ENCODE measurements at places on chromosomes 16 and 17. TPM values are rescaled to one million over a fixed set of nuclear protein-coding genes. Genes with fewer than 3 reads are reported as not detected.

DNA sequence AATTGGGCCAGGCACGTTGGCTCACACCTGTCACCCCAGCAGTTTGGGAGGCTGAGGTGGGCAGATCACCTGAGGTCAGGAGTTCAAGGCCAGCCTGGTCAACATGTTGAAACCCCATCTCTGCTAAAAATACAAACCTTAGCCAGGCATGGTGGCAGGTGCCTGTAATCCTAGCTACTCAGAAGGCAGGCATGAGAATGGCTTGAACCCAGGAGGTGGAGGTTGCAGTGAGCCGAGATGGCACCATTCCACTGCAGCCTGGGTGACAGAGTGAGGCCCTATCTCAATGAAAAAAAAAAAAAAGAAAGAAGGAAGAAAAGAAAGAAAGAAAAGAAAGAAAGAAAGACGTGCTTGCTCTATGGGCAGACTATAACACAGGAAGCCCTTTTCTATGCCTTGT, 84.4 kb downstream of the FOXL1 start:
- DNase-seq, result no peak

DNA sequence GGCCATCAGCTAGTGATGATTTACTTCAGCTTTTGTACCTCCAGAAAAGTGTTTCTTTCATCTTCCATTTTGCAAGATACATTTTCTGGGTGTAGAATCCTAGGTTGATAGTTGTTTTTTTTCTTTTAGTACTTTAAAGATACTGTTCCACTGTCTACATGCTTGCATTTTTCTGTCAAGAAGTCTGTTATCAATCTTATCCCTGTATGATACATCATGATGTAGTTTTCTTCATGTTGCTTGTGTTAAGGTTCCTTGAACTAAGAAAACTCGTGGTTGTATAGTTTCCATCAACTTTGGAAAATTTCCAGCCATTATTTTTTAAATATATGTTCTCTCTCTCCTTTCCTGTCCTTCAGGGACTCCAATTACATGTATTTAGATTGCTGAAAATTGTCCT, 24.1 kb downstream of the DYNLL2 start:
- DNase-seq, result no peak

GRCh38 chr17:57092779-57093178, 7.7 kb downstream of the AKAP1 start:
- DNase-seq, result no peak

- no peak for DNase-seq
Observed at GRCh38 chr16:8565498-8565897, 24.8 kb downstream of the TMEM114 start.

DNA sequence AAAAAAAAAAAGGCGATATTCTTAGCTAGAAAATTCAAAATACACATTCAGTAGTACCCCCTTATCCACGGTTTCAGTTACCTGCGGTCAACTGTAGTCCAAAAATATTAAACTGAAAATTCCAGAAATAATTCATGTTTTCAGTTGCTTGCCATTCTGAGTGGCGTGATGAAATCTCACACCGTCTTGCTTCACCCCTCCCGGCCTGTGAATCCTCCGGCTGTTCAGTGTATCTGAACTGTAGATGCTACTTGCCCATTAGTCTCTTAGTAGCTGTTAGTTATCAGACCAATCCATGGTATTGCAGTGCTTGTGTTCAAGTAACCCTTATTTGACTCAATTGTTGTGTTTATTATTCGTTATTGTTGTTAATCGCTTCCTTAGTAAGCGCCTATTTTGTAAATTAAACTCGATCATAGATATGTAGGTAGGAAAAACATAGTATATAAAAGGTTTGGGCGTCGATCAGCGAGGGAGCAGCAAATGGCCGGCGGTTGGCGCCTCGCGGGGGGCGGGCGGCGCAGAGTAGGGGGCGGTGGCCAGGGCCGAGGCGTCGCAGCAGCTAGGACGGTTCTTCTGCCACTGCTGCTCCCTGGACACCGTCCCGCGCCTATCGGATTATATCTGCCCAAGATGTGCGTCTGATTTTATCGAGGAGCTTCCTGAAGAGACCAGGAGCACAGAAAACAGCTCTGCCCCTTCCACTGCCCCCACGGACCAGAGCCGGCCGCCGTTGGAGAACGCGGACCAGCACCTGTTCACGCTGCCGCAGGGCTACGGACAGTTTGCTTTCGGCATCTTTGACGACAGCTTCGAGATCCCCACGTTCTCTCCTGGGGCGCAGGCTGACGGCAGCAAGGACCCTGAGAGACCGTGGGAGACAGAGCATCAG, 39.8 kb upstream of the AKAP1 start:
- no peak for DNase-seq

GRCh38 chr16:3520413-3520812, 19.6 kb downstream of the CLUAP1 start:
- no peak for DNase-seq

DNA sequence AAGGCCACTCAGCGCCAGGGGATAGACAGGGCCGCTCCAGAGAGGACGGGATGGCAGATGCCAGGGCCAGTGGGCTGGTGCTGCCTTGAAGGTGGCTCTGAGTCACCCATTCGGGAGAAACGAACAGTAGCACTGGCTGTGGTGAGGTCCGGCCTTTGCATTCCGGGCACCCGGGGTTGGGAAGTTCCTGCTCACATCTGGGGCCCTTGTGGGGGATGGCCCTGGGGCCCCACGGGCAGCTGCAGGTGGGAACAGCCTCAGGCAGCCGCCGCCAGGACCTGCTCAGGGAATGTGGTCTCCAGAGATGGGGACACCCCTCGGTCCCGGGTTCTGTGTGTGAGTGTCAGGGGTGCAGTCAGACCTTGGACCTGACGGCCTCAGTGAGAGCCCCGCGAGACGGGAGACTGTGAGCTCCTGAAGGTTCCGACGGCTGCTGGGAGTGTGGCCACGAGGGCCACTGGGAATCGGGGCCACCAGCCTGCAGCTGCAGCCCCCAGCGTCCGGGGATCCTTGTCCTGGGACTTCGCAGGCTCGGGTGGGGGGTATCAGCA, 1.4 kb downstream of the CBFA2T3 start:
- DNase-seq, result no peak

The ZC3H18 gene
- total RNA-seq, result 52.2 TPM

DNA sequence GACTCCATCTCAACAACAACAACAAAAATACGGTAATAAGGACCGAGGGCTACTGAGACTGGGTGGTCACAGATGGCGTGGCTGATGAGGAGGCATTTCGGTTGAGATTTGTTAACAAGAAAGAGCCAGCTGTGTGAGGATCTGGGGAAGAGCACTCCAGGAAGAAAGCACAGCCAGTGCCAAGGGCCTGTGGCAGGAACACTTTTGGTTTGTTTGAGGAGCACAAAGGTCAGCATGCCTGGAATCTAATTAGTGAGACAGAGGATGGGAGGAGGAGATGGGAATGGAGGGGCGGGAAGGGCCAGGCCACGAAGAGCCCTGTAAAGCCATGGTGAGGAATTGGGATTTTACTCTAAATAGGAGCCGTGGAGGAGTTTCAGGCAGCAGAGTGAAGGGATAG, 24.9 kb downstream of the HASPIN start:
- DNase-seq, result no peak

DNA sequence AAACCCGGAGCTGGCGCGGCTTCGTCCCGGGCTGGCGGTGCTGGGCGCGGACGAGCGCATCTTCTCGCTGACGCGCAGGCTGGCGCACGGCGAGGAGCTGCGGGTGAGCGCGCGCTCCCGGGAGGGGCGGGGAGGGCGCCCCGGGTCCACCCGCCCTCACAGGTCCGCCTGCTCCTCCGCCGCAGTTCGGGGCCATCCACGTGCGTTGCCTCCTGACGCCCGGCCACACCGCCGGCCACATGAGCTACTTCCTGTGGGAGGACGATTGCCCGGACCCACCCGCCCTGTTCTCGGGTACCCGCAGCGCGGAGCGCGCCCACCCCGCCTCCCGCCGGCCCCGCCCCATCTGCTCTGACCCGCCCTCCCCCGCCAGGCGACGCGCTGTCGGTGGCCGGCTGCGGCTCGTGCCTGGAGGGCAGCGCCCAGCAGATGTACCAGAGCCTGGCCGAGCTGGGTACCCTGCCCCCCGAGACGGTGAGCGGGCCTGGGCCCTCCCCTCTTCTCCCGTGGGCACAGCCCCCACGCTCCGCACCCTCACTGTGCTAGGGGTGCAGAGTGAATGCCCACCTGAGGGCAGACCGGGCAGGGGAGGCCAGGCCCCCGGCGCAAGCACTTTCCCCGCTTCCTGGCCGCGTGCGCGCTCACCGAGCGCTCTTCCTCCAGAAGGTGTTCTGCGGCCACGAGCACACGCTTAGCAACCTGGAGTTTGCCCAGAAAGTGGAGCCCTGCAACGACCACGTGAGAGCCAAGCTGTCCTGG, 1.4 kb downstream of the HAGHL start:
- no peak for DNase-seq

GRCh38 chr16:4962716-4963115, 4.6 kb downstream of the SEC14L5 start:
- no peak for DNase-seq
